ENCODE measurements at places on chromosomes 5 and 9. TPM values are rescaled to one million over a fixed set of nuclear protein-coding genes. Genes with fewer than 3 reads are reported as not detected.

Gene CNTNAP3
- total RNA-seq: 2.6 TPM

Gene INSL4
- not detected for total RNA-seq

Gene BHMT2
- total RNA-seq: 0.46 TPM

Gene TMEM215
- not detected for total RNA-seq

Gene LHX6
- not detected for total RNA-seq

Gene RGP1
- 24.6 TPM for total RNA-seq

Gene SERF1A
- total RNA-seq: 9.5 TPM

Gene CDH10
- 0.92 TPM for total RNA-seq

Gene TLX3
- not detected for total RNA-seq

Gene IFNA13
- not detected for total RNA-seq

Gene ITGA2
- 4.0 TPM for total RNA-seq

Gene GRM6
- total RNA-seq: not detected

Gene PCDHB15
- total RNA-seq: 9.8 TPM

Gene TTC16
- not detected for total RNA-seq

Measured in endodermal cell (in vitro differentiated cells).